Breast epithelium (tissue), 4 donors: ENCODE measurements at places on chromosomes 11 and 22.
A peak's percentile ranks its signal among the peaks of the same experiment; 100 is the strongest.

- H3K36me3 ChIP-seq = no peaks in the 10 kb centered on the region
- no peaks in the 10 kb centered on the region for H3K4me1 ChIP-seq
- no peak for DNase-seq
- no peak overlapping the region for H3K27ac ChIP-seq
Measured at GRCh38 chr11:109859045-109859724, 234.0 kb upstream of the ZC3H12C start.

GRCh38 chr11:35622070-35622469, 3.8 kb downstream of the FJX1 start:
- no peak for DNase-seq
- no peaks in the 10 kb centered on the region for H3K36me3 ChIP-seq
- H3K27ac ChIP-seq = peak overlapping the region; percentile 66
- H3K4me3 ChIP-seq = no peak overlapping the region

DNA sequence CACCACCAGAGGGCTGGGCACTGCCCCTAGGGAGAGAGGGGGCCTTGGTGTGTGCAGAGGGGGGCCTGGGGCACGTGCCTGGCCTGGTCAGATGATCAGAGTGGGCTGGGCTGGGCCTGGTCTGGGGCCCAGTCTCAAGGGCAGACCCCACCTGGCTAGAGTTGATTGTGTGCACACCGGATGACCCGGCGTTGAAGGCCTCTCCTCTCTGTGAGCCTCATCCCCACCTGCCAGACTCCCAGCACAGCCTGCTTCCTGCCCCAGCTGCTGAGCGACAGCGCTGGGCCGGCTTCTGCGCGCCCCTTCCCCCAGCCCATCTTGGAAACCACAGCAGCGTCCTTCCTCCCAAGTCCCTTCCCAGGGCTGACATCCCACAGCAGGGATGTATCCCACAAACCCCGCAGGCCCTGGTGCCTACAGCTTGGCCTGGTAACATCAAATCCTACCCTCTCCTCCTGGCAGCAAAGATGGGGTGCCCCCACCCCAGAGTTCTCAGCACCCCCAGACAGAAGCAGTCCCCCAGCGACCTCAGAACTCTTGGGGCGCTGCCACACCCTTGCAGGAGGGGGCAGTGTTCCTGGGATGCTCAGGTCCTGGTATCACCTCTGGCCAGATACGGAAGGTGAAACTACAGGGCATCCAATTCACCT, 11.0 kb upstream of the TSSC4 start:
- peak overlapping the region; percentile 85 for H3K27ac ChIP-seq
- peaks cover 34% of the 10 kb centered on the region for H3K4me1 ChIP-seq
- no peaks in the 10 kb centered on the region for H3K36me3 ChIP-seq
- no peak for DNase-seq
- H3K27me3 ChIP-seq = no peaks in the 10 kb centered on the region

GRCh38 chr22:44284711-44285110, 28.0 kb downstream of the SHISAL1 start:
- no peaks in the 10 kb centered on the region for H3K4me1 ChIP-seq
- no peak overlapping the region for H3K4me3 ChIP-seq
- H3K27ac ChIP-seq = no peak overlapping the region
- DNase-seq = no peak
- no peaks in the 10 kb centered on the region for H3K36me3 ChIP-seq

- peak overlapping the region; percentile 64 for H3K4me3 ChIP-seq
- no peaks in the 10 kb centered on the region for H3K4me1 ChIP-seq
- H3K36me3 ChIP-seq = no peaks in the 10 kb centered on the region
- no peaks in the 10 kb centered on the region for H3K27me3 ChIP-seq
Measured at GRCh38 chr22:50169774-50170341, 673 bp upstream of the PANX2 start.

DNA sequence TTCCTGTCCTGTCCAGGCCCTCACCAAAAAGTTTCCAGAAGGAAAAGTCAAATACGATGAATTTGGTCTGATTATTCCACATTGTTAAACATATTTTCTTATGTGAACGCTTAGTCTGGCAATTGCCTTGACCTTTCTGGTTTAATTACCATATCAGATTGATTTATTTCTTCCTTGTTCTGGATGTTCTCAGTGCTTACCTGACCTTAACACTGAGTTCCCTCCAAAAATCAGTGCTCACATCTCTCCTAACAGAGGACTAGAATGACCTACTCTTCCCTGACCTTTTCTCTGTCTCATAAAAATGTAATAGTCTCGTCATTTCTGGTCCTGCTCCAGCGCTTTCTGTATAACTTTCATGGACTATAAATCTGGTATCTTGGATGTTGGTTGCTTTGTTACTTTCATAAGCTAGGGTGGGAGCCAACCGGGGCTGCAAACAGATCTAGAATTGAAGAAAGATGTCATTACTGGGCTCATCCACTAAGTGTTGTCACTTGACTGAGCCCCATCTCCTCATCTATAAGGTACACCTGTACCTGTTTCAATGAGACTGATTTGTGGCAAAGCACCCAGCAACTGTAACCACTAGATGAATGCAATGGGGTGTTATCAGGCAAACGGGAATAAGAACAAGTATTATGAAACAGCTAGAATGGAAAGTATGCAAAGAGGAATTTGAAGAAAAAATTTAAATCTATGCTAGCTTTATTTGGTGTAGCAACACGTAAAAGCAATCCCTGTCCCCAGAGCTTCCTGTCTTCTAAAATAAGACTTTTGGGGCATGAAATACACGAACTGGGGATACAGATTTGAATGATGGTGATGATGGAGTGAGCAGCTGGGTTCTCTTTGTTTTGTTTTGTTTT, 2.4 kb downstream of the FADS2 start:
- no peaks in the 10 kb centered on the region for H3K4me1 ChIP-seq
- H3K27me3 ChIP-seq = no peaks in the 10 kb centered on the region
- H3K36me3 ChIP-seq = no peaks in the 10 kb centered on the region
- no peak overlapping the region for H3K27ac ChIP-seq

DNA sequence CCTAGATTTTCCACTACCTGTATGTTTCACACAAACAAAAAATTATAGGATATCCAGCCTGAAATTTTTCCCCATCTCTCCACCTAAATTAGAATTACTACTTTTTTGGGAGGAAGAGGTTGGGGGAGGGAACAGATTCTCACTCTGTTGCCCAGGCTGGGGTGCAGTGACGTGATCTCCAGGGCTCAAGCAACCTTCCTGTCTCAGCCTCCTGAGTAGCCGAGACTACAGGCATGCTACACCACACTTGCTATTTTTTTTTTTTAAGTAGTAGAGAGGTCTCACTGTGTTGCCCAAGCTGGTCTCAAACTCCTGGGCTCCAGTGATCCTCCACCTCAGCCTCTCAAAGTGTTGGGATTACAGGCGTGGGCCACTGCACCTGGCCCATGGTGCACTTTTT, 9.5 kb downstream of the JAML start:
- no peak overlapping the region for H3K27ac ChIP-seq
- DNase-seq = no peak
- H3K36me3 ChIP-seq = no peaks in the 10 kb centered on the region
- H3K4me1 ChIP-seq = no peaks in the 10 kb centered on the region

DNA sequence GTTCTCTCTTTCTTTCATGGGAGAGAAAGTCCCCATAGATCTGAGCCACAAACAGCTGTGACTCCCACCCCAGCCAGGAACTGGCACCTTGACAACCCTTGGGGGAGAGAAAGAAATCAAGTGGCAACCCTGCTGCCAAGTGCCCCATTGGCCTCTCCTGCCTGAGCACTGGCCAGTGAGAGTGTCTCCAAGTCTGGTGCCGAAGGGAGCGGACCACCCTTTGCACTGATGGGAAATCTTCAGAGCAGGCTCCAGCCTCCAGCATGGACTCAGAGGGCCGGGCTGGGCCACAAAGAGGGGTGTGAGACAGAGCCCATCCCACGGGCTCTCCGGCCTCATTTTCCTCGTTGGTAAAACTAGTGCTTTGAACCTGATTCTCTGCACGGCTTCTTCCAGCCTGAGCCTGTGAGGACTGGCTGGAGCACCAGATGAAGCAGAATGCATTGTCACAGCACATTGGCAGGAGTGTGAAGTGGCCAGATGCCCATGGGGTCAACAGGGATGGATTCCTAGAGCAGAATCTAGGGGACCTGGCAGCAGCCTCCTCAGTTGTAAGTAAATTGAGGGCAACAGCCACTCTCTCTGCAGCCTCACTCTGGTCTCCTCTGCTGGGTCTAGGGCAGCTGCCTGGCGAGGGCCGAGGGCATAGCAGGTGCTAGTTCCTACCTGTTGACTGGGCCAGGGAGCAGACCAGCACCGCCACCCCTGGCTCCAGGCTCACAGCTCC, 81.4 kb downstream of the TRIM29 start:
- H3K4me3 ChIP-seq = no peak overlapping the region
- no peaks in the 10 kb centered on the region for H3K4me1 ChIP-seq
- H3K27me3 ChIP-seq = no peaks in the 10 kb centered on the region
- DNase-seq = no peak

GRCh38 chr11:65477149-65477965, 21.5 kb upstream of the MALAT1 start:
- H3K4me3 ChIP-seq = peak overlapping the region; percentile 80
- H3K36me3 ChIP-seq = no peaks in the 10 kb centered on the region
- peaks cover 6% of the 10 kb centered on the region for H3K4me1 ChIP-seq

- no peaks in the 10 kb centered on the region for H3K36me3 ChIP-seq
- H3K4me3 ChIP-seq = no peak overlapping the region
- DNase-seq = no peak
- no peak overlapping the region for H3K27ac ChIP-seq
- no peaks in the 10 kb centered on the region for H3K4me1 ChIP-seq
- H3K27me3 ChIP-seq = no peaks in the 10 kb centered on the region
Measured at GRCh38 chr22:36010882-36011281, 17.7 kb downstream of the RBFOX2 start.

- no peak for DNase-seq
- no peaks in the 10 kb centered on the region for H3K27me3 ChIP-seq
- H3K36me3 ChIP-seq = no peaks in the 10 kb centered on the region
- H3K4me1 ChIP-seq = no peaks in the 10 kb centered on the region
Measured at GRCh38 chr11:7444091-7444981, 41.0 kb upstream of the OLFML1 start.

DNA sequence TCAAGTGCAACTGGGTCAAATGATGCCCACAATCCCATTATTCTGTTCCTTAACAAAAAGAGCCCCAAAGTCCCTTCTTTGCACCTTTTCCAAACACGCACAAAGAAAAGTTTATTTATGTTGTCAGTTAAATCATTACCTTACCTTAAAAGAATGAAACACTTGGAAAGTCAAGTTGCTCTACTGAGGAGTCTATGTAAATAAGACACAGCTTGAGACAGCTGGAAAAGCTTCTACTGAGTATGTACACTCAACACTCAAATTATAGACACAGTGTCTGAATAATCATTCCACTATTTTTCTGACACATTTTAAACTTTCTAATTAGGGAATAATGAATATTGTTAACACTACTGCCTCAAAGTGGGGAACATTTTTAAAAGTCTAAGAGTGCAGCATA, 21.6 kb upstream of the PHLDA2 start:
- H3K4me3 ChIP-seq = no peak overlapping the region
- no peak overlapping the region for H3K27ac ChIP-seq
- no peak for DNase-seq
- peaks cover 6% of the 10 kb centered on the region for H3K36me3 ChIP-seq
- no peaks in the 10 kb centered on the region for H3K27me3 ChIP-seq

DNA sequence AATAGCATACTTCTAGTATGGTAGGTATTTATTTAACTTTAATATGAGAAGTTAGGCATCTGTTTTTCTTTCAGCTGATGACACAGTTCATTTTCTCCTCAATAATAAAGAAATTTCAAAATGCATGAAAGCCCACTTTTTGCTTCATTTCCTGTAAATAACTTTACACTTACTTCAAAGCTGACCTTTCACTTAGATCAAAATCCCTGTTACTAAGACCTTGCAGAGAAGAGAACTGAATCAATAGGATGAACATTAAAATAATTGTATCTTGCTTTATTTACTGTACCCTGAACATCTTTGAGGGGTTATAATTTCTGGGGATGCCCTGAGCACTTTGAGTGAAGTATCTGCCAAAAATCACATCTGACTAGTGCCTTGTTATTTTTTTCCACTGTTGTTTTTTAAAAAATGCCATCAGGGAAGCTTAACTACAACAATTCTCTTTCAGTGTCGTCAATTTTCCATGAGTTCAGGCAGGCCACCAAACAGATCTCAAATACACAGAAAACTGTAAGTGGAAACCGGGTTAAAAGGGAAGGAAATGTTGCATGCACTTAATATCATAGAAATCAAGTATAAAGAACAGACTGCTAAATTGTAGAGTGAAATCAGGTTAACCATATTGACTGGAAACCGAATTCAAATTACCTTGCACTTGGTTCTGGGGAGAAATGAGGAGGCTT, 206.2 kb downstream of the MAML2 start:
- peak overlapping the region; percentile 64 for H3K27ac ChIP-seq
- no peak overlapping the region for H3K4me3 ChIP-seq
- DNase-seq = no peak
- no peaks in the 10 kb centered on the region for H3K27me3 ChIP-seq
- H3K4me1 ChIP-seq = peaks cover 14% of the 10 kb centered on the region

DNA sequence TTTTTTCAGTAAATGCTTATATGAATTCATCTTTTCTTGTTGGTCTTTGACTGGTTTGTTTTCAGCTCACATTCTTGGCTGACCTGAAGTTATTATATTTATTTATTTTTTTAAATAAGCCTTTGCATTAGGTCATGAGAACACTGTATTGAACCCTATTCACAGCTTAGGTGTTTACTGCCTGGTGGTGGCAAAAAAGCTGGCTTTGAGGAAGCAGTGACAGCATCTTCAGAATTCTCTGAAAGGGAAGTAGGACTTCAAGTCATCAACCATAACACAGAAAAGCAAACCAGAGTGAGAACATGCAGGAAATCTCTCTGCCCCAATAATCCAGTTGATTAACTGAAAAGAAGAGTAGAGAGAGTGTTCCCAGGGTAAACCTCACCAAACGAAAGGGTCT, 30.3 kb upstream of the MMP13 start:
- no peaks in the 10 kb centered on the region for H3K4me1 ChIP-seq
- H3K4me3 ChIP-seq = no peak overlapping the region
- H3K27ac ChIP-seq = no peak overlapping the region
- DNase-seq = no peak
- no peaks in the 10 kb centered on the region for H3K27me3 ChIP-seq
- H3K36me3 ChIP-seq = no peaks in the 10 kb centered on the region
